Activated CD8-positive, alpha-beta memory T cell treated with anti-CD3 and anti-CD28 coated beads for 24 hours (primary cell): ENCODE measurements at places on chromosomes 13 and 19.

- DNase-seq: no peak
These were observed 24.8 kb downstream of the WBP4 start for GRCh38 chr13:41085961-41086585.

GRCh38 chr13:91776611-91777193, 378.3 kb downstream of the GPC5 start:
- DNase-seq: no peak

GRCh38 chr19:12623361-12624031, 12.8 kb downstream of the ZNF791 start:
- no peak for DNase-seq

DNA sequence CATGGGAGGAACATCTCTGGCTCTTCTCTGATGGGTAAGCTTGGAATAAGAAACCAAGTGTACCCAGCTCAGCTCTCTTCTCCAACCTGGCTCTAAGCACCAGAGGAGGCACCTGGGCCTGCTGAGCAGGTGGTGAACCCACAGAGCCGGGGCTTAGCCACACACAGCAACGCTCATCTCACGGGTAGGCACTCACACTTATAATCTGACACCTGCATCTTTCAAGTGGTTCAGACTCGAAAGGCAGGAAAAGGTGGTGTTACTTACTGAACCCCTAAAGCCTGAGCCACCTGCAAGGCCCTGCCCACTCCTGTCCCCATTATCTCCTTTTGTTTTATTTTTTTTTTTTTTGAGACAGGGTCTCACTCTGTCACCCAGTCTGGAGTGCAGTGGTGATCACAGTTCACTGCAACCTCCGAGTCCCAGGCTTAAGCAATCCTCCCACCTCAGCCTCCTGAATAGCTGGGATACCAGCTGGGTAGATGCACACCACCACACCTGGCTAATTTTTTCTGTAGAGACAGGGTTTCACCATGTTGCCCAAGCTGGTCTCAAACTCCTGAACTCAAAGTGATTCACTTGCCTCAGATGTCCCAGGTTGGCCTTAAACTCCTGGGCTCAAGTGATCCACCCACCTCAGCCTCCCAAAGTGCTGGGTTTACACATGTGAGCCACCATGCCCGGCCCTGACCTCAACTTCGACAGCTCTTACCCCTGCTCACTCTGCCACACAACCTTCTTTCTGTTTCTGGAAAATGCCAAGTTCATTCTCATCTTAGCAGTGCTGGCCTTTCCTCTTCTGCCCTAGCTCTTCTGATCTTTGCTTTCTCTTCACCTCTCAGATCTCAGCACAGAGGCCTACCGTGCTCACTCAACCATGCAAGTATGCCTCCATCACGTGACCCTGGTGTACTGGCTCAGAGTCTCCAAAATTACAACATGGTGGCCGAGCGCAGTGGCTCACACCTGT, 9.7 kb downstream of the FBXL12 start:
- no peak for DNase-seq

DNA sequence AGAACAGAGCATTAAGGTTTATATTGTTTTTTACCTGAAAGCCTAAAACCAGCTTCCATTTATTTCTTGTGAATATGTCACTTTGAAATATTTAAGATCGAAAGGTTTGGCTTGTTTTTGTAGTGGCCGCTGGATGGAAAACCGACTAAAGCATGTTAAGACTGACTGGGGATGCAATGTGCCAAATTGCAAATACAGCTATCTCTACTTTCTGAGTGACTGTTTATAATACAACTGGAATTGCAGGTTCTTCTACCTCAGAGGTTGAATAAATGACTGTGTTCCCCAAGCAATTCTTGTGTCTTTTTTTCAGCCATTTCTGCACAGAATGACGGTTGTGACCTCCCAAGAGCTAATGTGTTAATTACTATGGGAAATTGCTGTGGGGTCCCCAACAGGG, 50.0 kb upstream of the TMTC4 start:
- no peak for DNase-seq

DNA sequence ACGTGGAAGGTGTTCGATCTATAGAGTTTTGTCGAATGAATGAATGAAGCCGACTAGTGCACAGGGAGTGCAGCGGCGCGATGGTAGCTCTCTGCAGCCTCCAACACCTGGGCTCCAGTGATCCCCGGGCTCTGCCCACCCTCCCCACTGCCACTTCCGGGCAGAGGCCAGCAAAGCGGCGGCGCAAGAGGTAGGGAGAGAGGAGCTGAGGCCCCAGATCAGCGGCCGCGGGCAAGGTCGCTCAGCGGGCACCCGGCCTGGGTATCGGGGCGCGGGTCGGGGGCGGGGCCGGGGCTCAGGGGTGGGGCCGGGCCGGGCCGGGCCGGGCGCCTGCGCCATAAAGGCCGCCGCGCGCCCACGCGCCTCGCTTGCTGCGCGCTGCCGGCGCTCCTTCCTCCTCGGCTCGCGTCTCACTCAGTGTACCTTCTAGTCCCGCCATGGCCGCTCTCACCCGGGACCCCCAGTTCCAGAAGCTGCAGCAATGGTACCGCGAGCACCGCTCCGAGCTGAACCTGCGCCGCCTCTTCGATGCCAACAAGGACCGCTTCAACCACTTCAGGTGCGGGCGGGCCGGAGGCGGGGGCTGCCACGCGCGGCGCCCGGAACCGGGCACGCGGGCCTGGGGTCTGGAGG, at the start of gene GPI:
GPI (plus strand) TSS at position 367 of the 633 bp plus-strand sequence; CDS start at position 438, 71 bp downstream.
- peak; percentile 90 for DNase-seq

- DNase-seq: peak; percentile 83
These were observed at the start of gene GAMT for GRCh38 chr19:1401138-1401888. Gene GAMT (minus strand): TSS chr19:1401542. CDS start chr19:1401476, 66 bp downstream.

GRCh38 chr13:57630661-57631595, 616 bp upstream of the PCDH17 start:
- no peak for DNase-seq

GRCh38 chr19:51108066-51108804, at the start of gene CTU1:
Gene CTU1 (minus strand): TSS chr19:51108409. CDS start chr19:51104569, 3,840 bp downstream.
- DNase-seq: peak; percentile 98

GRCh38 chr13:45047394-45048310, 58.3 kb downstream of the GPALPP1 start:
- DNase-seq: peak; percentile 86
